Inflammatory macrophage treated with lipopolysaccharide for 1 hour (primary cell): ENCODE measurements at places on chromosomes 11 and 22.
A peak's percentile ranks its signal among the peaks of the same experiment; 100 is the strongest.

GRCh38 chr22:49619301-49619700, 208.4 kb downstream of the BRD1 start:
- DNase-seq = no peak

- DNase-seq = no peak
Observed at GRCh38 chr22:31211482-31211861, 626 bp upstream of the LIMK2 start.

GRCh38 chr11:133697603-133698180, 147.6 kb downstream of the SPATA19 start:
- DNase-seq = no peak

DNA sequence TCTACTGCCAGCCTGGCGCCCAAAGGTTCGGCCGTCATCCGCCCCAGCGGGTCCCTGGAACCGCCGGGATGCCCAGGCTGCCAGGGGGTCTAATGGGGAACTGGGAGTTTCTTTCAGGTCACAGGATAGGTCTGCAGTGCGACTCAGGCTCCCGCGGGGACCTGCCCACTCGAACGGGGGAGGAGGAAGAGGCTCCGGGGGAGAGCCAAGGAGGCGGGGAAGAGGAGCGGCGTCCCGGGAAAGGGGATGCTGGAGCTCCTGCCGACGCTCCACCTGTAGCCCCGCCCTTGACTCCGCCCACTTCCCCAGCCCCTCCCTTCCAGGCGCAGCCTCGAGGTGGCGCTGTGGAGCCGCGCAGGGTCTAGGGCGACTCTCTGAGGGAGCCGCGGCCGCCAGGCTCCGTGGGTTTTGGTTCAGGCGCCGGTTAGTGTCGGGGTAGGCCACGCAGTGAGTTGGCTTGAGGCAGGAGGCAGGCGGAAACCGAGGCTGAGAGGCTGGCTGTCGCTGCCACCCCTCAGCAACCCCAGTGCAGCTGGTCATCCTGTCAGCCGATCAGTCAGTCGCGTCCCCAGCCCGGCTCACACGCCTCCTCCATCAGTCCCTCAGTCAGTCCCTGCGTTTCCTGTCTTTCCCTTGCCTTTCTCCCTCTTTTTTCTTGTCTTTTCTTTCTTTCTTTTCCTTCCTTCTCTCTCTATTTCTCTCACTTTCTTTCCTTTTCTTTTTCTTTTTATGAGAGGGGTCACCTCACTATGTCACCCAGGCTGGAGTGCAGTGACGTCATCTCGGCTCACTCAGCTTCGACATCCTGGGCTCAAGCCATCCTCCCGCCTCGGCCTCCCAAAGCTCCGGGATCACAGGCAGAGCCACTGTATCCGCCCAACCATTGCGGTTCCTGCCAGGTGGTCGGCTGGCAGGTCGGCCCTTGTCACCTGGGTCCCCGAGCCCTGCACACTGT, 26.4 kb downstream of the YWHAH start:
- DNase-seq = peak; percentile 95

DNA sequence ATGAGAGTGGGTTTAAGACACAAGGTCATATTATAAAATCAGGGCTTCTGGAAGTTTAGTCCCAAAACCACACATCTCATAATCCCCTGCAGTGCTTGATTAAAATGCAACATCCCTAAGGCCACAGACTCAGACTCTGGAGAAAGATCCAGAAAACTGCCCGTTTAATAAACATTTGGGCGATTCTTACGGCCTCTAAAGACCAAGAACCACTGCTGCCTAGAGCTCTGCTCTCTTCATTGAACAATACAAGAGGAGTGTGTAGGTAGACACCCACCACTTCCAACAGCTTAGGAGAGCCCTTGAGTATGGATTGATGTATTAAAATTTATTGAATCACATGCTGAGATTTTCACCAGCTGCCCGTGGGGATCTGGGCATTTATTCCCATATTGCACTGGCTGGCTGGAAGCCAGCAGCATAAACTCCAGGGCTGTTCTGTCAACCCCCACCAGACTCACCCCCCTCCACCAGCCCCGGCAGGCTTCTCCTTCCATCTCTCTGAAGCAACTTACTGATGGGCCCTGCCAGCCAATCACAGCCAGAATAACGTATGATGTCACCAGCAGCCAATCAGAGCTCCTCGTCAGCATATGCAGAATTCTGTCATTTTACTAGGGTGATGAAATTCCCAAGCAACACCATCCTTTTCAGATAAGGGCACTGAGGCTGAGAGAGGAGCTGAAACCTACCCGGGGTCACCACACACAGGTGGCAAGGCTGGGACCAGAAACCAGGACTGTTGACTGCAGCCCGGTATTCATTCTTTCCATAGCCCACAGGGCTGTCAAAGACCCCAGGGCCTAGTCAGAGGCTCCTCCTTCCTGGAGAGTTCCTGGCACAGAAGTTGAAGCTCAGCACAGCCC, 749 bp upstream of the BEST1 start:
- peak; percentile 85 for DNase-seq

- no peak for DNase-seq
Observed at GRCh38 chr11:66745356-66746235, 16.6 kb upstream of the SPTBN2 start.

DNA sequence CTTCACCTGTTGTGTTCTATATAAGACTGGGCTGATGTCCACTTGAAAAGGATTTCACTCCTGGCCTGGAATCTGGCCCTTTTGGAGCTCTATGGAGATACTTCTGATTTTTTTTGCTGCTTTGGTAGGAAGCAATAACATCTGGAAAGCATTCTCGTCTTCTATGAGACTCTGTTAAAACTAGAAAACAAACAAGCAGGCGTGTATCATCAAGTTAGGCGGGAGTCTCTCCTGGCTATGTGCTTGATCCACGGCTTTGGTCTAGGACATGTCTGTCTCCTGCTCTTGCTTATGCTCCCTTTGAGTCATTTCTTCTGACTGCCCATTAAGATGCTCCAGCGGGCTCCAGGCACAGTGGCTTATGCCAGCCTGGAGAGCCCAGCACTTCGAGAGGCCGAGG, 121.4 kb upstream of the TTC12 start:
- DNase-seq = no peak

GRCh38 chr11:114135737-114136151, 76.2 kb downstream of the ZBTB16 start:
- peak; percentile 64 for DNase-seq

DNA sequence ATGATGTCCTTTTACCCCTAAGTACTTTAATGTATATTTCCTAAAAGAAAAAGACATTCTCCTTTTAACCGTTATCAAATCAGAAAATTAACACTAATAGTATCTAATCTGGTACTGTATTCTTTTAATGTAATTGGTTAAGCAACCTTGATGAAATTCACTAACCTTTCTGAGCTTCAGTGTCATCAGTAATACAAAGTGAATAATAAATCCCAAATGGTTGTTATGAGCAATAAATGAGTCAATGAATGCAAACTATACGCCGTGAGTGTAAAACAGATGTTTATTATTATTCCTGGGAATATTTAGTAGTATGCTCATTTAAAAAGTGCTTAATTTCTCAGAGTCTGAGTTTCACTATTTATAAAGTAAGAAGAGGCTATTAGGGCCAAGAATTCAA, 21.5 kb downstream of the UEVLD start:
- DNase-seq = no peak
